HCT116 (cell line): ENCODE measurements at places on chromosomes 16 and 17.

GRCh38 chr17:46805771-46806170 is 12.7 kb downstream of the WNT3 start:
- no peak for DNase-seq

GRCh38 chr16:7571366-7571765 is 238.7 kb downstream of the RBFOX1 start:
- no peak for DNase-seq

DNA sequence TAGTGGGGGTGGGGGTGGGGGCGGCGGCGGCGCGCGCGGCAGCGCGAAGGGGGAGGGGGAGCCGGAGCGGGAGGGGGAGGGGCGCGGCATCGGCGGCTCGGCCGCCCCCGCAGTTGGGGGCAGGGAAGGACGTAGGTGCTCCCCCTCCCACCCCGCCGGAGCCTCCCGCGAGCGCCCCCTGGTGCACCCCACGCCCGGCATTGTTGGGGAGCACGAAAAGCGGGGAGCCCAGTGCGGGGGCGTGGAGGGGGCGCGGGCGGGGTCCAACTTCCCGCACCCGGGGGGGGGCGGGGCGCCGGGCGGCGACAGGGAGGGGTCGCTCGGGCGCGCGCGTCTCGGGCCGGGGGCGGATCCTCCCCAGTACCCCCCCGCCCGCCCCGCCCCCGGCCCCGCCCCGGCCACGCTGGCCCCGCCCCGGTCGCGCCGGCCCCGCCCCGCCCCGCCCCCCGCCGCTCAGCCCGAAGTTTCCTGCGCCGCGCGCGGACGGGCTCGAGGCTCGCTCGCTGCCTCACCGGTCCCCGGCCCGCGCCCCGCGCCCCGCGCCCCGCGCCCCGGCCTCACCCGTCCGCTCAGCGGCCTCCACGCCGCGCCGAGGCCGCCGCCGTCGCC is at the start of gene CACNA1H:
CACNA1H (plus strand) TSS at position 456 of the 609 bp plus-strand sequence. CDS start 632 bp downstream, outside the sequence.
- DNase-seq: no peak

- DNase-seq: no peak
Measured at GRCh38 chr16:66490774-66491715, 58.9 kb downstream of the TK2 start.

DNA sequence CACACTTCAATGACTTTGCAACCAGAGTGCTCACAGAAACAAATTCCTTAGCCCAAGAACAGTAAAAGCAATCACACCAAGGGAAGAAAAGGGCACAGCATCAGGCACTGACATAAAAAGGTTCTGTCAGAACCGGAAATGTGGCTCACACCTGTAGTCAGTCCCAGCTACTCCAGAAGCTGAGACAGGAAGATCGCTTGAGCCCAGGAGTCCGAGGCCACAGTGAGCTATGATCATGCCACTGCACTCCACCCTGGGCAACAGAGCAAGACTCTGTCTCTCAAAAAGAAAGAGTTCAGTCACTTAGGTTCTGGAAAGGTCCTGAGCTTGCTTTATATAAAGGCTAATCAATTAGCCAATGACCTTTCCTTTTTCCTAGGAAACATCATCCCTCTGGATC is 22.7 kb downstream of the YWHAE start:
- DNase-seq: no peak

GRCh38 chr17:40265337-40265736 is 22.3 kb upstream of the CDC6 start:
- DNase-seq: no peak

DNA sequence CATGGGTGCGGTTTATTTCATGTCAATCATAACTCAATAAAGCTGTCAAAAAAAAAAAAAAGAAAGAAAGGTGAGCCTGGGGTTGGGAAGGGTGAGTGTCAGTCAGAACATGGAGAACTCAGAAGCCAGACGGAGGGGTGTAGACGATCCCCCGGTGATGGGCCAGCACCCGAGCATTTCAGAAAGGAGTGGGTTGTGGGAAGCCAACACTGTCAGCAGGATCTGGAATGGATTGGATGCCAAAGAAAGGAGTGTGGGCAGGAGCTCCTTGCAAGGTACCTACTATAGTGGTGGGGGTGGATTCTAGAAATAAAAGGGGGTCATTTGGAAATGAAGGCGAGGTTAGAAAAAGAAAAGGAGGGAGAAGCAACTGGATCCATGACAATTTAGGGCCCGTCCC is 19.8 kb upstream of the SCIMP start:
- no peak for DNase-seq

DNA sequence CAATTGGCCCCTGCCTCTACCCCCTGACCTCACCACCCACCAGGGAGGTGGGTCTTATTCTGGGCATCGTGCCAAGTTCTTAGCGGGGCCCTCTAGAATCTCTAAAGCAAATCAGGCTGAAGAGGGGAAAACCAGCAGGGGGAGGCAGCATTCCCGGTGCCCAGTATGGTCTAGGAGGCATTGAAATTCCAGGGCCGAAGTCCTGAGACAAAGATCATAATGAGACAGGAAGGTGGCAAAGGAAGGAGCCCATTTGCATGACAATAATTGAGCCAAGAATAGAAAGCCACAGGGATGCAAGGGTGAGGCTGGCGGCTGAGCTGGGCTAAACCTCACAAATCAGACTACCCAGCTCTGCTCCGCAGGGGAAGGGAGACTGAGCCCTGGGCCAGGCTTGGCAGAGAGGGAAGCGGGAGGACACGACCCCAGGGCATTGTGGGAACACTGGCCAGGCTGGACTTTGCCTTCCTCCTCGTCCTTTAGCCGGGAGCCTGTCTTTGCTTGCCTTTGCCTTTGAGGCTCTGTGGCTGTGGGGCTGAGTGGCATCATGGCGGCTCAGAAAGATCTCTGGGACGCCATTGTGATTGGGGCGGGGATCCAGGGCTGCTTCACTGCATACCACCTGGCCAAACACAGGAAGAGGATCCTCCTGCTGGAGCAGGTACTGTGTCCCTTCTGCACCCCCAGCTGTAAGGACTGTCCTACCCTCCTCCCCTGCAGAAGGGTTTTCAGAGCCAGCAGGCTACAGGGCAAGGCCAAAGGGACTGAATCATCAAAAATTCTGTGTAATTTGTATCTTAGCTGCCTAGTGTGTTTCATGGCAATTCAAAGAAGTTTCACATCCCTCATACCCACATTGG is at the start of gene PIPOX:
PIPOX (plus strand) TSS at position 463 of the 860 bp plus-strand sequence; CDS start at position 548, 85 bp downstream.
- no peak for DNase-seq
